ENCODE measurements at places on chromosomes 5 and 9. TPM values are rescaled to one million over a fixed set of nuclear protein-coding genes. Genes with fewer than 3 reads are reported as not detected.

PDCD1LG2 gene
- total RNA-seq: 0.23 TPM

ADAMTS16 gene
- total RNA-seq: 3.5 TPM

IL7R gene
- 0.46 TPM for total RNA-seq

CCDC152 gene
- total RNA-seq: 14.1 TPM

CNTNAP3B gene
- 39.7 TPM for total RNA-seq

GCNT1 gene
- total RNA-seq: 3.9 TPM

CER1 gene
- 0.69 TPM for total RNA-seq

LRRTM2 gene
- 67.6 TPM for total RNA-seq

CCDC180 gene
- total RNA-seq: 16.1 TPM

LCN9 gene
- not detected for total RNA-seq
